A673 (cell line): ENCODE measurements at places on chromosomes 6 and 20. TPM values are rescaled to one million over a fixed set of nuclear protein-coding genes. Genes with fewer than 3 reads are reported as not detected.

Gene MATN4
- total RNA-seq, result 0.28 and 0.31 TPM in 2 replicates

Gene MOXD1
- not detected in 2 replicates for total RNA-seq

Gene CTSZ
- total RNA-seq, result 1.2 and 1.4 TPM in 2 replicates

GRCh38 chr6:157198425-157199279 lies 124.7 kb downstream of the TMEM242 start:
- H3K36me3 ChIP-seq, result peaks cover 42% of the 10 kb centered on the region
- DNase-seq, result peak; percentile 32
- H3K4me1 ChIP-seq, result no peaks in the 10 kb centered on the region
- no peak overlapping the region for H3K27ac ChIP-seq
- no peak overlapping the region for H3K4me3 ChIP-seq

GRCh38 chr20:10404023-10404628 lies 29.9 kb downstream of the MKKS start:
- H3K4me3 ChIP-seq, result no peak overlapping the region
- DNase-seq, result no peak
- peaks cover 4% of the 10 kb centered on the region for H3K4me1 ChIP-seq
- peaks cover 18% of the 10 kb centered on the region for H3K36me3 ChIP-seq

GRCh38 chr6:36800223-36801076 lies 38.8 kb downstream of the CPNE5 start:
- DNase-seq, result peak; percentile 12
- no peak overlapping the region for H3K4me3 ChIP-seq
- H3K27me3 ChIP-seq, result no peaks in the 10 kb centered on the region
- no peaks in the 10 kb centered on the region for H3K4me1 ChIP-seq
- no peak overlapping the region for H3K27ac ChIP-seq

DNA sequence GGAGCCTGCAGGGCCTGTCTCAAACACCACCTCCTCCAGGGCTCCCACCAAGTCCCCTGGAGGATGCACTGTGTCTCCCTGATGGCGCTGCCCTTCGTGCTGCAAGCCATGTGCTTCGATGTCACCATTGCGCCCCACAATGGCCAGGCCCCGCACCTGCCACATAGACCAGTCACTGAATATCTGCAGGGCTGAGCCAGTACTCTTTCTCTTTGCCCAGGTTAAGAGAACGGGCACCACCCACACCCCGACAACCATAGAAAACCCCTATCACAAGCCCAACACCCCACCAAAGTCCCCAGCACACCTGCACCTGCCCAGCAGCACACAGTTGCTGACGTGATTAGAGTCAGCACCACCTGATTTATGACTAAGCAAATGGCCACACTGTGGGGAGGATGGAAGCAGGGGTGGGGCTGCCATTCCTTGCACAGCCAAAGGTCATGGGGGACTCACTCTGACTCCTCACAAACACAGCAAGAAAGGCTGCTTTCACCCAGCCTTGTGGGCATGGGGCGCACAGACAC lies 104.3 kb downstream of the SLC23A2 start:
- no peak for DNase-seq
- no peak overlapping the region for H3K27ac ChIP-seq
- H3K27me3 ChIP-seq, result no peaks in the 10 kb centered on the region
- no peaks in the 10 kb centered on the region for H3K4me1 ChIP-seq

DNA sequence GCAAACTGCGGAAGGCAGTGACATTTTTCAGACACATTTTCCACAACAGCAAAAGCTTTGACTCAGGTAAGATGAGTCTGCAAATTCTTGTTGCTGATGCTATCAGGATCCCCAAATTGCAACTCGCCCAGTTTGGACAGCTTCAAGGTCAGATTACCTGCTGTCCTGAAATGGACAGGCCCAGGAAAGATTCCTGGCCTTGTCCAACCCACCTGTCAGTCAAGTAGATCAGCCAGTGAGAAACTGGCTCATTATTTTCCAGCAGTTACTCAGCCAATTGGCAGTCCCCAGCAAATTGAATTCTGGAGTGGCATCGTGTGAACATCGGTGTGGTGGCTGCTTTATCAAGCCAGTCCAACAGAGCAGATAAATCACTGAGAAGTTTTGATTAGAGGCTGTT lies 84.5 kb upstream of the SNAP25 start:
- H3K4me1 ChIP-seq, result no peaks in the 10 kb centered on the region
- peaks cover 7% of the 10 kb centered on the region for H3K27me3 ChIP-seq
- H3K36me3 ChIP-seq, result no peaks in the 10 kb centered on the region
- no peak for DNase-seq
- no peak overlapping the region for H3K4me3 ChIP-seq

DNA sequence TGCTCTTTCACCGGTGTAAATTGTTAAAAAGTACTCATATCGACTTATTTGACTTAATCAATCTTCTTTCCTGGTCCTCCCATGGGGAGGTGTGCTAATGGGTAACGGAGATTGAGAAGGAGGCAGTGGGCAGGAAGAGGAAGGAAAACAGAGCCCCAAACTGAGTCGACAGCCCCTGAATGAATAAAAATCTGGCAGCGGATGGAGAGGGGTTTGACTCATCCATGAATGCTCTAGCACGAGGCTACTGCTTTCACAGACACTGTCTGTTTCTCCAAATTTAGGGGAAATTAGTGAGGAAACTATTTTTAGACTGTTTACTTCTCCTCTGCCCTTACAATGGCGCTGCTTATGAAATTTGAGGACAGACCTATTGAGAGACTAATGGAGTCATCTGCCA lies 142.2 kb upstream of the ATXN1 start:
- H3K4me3 ChIP-seq, result no peak overlapping the region
- DNase-seq, result peak; percentile 24
- no peak overlapping the region for H3K27ac ChIP-seq
- H3K27me3 ChIP-seq, result no peaks in the 10 kb centered on the region
- peaks cover 35% of the 10 kb centered on the region for H3K4me1 ChIP-seq

GRCh38 chr6:90195094-90195829 lies 101.4 kb downstream of the BACH2 start:
- no peaks in the 10 kb centered on the region for H3K4me1 ChIP-seq
- no peak for DNase-seq
- H3K27ac ChIP-seq, result no peak overlapping the region
- H3K36me3 ChIP-seq, result no peaks in the 10 kb centered on the region

GRCh38 chr20:25490656-25491445 lies 83.4 kb downstream of the GINS1 start:
- H3K27ac ChIP-seq, result no peak overlapping the region
- H3K27me3 ChIP-seq, result no peaks in the 10 kb centered on the region
- peaks cover 8% of the 10 kb centered on the region for H3K36me3 ChIP-seq
- H3K4me3 ChIP-seq, result no peak overlapping the region
- no peaks in the 10 kb centered on the region for H3K4me1 ChIP-seq
- no peak for DNase-seq

- H3K27me3 ChIP-seq, result no peaks in the 10 kb centered on the region
- no peak overlapping the region for H3K27ac ChIP-seq
These were observed 324.7 kb upstream of the CNR1 start for GRCh38 chr6:88490908-88491264.
